ENCODE measurements at places on chromosomes 7 and 10.

DNA sequence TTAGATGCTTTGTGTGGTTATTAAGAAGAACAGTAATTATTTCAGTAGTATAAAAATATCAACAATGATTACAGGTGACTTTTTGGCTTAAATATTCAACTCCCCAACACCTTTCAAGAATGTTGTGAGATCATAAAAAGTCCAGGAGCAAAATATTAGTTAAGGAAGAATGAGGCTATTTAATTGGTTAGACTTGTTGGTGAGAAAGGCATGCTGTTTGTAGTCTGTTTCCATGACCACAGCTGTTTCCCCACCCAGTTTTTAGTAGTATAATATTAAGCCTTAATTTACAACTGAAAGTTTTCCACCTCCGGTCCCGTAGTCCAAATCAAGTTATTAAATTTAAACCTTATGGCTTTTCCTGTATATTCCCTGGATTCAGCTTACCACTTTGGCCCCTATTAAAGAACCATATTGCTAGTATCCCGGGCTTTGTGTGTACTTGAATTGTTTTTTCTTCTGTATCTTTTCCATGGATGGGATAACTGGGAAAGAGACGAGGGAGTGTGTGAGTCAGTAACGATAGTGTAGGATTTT, 133.3 kb downstream of the CELF2 start:
- no peak for DNase-seq

DNA sequence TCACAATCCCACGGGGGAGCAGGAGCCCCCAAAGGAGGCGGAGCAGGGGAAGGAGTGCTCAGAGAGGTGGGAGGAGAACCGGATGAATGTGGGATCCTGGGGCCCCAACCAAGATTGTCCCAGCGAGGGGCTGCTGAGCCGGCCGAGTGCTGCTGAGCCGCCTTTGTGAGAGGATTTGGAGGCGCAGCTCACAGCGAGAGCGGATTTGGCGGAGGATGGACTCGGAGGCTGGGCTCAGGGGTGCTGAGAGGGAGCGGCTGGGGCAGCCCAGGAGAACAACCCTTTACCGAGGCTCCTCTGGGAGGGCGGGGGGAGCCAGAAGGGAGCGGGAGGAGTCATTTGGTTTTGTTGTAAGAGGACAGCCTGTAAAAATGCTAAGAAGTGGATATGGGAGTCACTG, 23.0 kb downstream of the GHRHR start:
- no peak for DNase-seq

GRCh38 chr7:144824360-144824759, 11.5 kb downstream of the TPK1 start:
- no peak for DNase-seq

GRCh38 chr7:68699090-68699711, 899.1 kb upstream of the AUTS2 start:
- peak; percentile 44 for DNase-seq

GRCh38 chr10:64089648-64090047, 568.4 kb downstream of the REEP3 start:
- DNase-seq = no peak

- DNase-seq = peak; percentile 28
These were observed 39.4 kb upstream of the ATOH7 start for GRCh38 chr10:68271196-68271882.

DNA sequence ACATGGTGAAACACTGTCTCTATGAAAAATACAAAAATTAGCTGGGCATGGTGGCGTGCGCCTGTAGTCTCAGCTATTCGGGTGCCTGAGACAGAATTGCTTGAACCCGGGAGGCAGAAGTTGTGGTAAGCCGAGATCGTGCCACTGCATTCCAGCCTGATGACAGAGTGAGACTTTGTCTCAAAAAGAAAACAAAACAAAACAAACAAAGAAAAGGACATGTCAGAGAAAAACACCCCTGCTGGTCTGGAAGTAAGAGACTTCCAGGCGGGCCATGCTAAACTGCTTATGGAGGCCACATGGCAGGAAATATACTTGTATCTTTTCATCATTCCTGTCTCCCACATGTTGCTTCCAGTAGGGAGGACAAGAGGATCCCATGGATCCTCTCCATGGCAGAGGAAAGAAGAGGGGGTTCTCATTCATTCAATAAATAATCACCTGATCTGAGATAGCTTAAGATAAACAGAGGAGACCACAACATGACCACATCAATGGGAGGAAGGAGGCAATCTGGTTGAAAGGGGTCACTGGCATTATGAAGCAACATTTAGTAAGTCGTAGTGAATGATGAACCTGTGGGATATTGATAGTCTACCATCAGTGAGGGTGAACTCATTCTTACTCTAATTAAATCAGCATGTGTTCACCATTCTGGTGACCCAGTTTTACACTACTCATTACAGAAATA, 60.5 kb upstream of the ZNF138 start:
- DNase-seq = no peak

- DNase-seq = no peak
These were observed 29.4 kb upstream of the ANAPC16 start for GRCh38 chr10:72186258-72186981.

GRCh38 chr7:139730746-139731612, 46.8 kb downstream of the HIPK2 start:
- no peak for DNase-seq

DNA sequence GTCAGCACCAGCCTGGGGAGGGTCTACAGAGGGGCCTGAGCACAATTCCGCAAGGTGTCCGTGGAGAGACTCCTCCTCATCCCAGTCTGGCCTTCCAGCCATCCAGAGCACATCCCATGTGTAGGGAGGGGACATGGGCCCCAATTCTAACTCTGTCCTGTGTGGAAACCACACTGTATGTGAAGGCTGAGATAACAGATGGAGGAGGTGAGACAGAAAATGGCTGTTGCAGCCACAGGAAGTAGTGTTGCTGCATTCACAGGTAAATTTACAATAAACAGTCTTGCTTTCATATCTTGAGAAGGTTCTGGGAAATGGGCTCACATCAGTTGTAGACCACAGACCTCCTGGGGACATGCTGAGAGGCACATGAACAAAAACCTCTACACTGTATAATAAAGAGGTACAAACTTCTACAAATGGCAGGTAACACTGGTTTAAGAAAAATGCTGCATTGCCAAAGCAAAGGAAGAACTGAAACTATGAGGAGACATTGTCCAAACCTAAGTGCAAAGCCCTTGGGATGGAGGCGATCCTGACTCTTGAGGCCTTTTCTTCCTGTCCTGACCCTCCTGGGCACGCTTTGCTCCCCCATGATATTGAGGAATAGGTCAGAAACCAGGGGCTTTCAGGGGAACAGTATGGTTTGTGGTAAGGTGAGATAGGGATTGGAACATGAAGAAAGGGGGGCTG, 21.6 kb upstream of the GIMAP2 start:
- DNase-seq = no peak

DNA sequence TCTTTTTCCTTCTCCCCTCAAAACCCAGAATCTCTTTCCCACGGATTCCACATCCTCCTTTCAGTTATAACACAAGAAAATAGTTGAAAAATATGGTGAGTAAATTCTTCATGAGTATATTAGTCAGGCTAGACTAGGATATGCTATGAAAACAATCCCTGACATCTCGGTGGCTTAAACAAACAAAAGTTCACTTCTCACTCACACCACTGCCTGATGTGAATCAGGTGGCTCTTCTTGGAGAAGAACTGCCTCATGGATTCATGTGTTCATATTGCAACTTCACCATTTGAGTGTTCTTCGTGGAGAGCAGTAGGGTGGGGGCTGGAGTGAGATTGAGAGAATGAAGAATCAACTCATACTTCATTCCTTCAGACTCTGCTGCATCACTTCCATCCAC, 204.1 kb downstream of the PHF14 start:
- DNase-seq = no peak

DNA sequence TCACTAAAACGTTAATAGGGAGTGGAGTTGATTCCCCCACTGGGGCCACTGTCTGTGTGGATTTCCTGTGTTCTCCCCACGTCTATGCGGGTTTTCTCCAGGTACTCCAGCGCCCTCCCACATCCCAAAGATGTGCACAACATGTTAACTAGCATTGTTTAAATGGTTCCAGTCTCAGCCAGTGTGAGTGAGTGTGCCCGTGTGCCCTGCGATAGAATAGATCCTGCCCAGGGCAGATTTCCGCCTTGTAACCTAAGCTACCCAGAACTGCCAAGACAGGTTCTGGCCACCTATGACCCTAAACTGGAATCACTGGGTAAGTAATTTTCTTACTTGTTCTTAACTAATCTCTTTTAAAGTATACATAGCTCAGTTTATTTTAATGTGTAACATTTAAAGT, 58.5 kb downstream of the CCDC6 start:
- no peak for DNase-seq

DNA sequence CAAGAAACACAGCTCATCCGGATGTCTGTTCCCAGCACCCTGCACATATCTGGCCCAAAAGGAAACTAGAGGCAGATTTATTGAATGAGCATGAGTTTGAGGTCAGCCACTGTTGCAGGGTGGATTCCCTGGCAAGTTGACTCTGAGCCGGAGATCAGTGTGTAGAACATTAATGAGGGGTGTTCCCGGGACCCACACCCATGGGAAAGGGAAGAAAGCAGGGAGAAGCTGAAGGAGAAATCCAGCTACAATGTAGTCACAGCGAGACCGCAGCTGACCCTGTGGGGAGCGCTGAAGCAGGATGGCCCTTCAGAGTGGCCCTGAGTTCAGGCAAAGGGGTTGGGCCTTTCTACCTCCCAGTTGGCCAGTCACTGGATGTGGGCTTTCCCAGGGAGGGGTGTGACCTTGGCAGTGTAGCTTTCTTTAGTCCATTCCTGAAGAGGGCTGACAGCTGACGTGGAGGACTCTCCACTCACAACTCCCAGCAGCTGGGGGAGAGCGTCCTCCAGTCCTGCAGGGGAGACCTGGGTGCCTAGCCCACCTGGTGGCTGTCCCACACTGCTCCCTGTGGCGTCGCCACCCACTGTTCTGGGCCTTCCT, 324.2 kb upstream of the ZMIZ1 start:
- DNase-seq = no peak

Data from AG09309 (cell line).